ENCODE measurements at places on chromosomes 16 and 17. TPM values are rescaled to one million over a fixed set of nuclear protein-coding genes. Genes with fewer than 3 reads are reported as not detected.
A peak's percentile ranks its signal among the peaks of the same experiment; 100 is the strongest.

- DNase-seq, result no peak
- no peak overlapping the region for H3K4me3 ChIP-seq
- no peaks in the 10 kb centered on the region for H3K36me3 ChIP-seq
- H3K4me1 ChIP-seq, result peaks cover 25% of the 10 kb centered on the region
Observed at GRCh38 chr17:71329310-71330098, 791.3 kb upstream of the SOX9 start.

Gene SLC38A8
- total RNA-seq, result not detected

Gene KRT25
- not detected for total RNA-seq

DNA sequence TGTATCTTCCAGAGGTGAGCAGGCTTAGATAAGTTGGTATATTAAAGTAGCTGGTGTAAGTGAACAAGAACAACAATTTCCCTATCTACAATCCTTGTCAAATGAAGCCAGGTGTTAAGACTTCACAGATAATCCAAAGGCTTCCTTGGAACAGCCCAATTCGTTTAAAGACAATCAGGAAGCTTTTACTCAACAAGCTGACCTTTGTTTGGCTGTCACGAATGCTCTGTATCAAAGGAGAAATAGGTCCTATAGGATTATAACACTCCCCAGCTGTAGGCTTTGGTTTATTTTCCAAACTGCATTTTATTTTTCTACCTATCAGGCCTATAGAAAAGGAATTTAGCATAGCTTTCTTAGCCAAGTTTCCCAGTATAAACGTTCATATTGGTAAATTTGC, 766.5 kb upstream of the GOT2 start:
- no peak overlapping the region for H3K4me3 ChIP-seq
- no peaks in the 10 kb centered on the region for H3K4me1 ChIP-seq
- no peak overlapping the region for H3K27ac ChIP-seq

Gene KRTAP4-1
- not detected for total RNA-seq

Gene TNFSF13
- total RNA-seq, result 3.6 TPM

DNA sequence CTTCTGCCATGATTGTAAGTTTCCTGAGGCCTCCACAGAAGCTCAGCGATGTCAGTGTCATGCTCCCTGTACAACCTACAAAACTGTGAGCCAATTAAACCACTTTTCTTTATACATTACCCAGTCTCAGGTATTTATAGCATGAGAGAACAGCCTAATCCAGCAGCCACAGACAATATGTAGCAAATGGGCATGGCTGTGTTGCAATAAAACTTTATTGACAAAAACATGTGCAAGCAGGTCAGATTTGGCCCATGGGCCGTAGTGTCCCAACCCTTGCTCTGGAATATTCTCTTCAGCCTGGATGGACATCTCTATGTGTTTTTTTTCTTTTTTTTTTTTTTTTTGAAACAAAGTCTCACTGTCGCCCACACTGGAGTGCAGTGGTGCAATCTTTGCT, 60.9 kb upstream of the EEF2KMT start:
- no peaks in the 10 kb centered on the region for H3K27me3 ChIP-seq
- DNase-seq, result no peak

DNA sequence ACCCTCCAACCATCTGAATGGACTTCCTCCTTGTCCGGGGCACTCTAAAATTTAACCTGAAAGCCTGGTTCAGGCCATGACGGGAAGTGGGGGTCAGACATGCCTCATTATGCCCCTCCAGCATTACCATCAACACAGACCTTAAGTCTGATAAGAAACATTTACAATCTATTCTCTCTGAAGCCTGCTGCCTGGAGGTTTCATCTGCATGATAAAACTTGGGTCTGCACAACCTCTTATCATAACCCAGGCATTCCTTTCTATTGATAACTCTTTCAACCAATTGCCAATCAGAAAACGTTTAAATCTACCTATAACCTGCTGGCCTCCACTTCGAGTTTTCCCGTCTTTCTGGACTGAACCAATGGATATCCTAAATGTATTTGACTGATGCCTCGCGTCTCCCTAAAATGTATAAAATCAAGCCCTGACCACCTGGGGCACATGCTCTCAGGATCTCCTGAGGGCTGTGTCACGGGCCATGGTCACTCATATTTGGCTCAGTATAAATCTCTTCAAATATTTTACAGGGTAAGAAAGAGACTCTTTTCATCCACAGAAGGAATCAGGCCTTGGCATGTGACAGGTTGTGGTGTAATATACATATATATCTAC, 45.6 kb downstream of the LYRM1 start:
- no peaks in the 10 kb centered on the region for H3K27me3 ChIP-seq
- no peak for DNase-seq
- no peak overlapping the region for H3K27ac ChIP-seq
- H3K36me3 ChIP-seq, result no peaks in the 10 kb centered on the region

DNA sequence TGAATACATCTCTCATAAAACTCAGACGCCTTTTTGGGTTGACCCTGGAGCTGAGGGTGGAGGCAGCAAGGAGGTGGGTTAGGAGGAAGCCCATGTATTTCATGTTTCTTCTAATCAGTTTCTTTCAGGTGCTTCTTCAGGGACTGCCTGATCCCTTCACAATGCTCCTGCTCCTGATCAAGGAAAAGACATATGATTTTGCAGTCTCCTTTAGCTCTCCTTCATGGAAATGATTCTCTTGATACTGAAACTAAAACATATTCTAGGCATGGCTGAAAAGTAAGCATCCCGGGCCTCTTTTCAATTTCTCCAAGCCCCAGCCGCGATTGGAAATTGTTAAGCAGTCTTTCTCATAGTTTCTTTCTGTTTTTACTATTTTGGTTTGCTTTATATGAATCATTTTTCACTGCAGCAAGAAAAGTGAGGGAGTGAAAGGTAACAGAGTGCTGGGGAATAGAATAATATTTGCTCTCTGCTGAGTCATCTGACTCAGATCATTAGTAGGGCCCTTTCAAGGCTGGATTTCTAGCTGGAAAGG, 730.7 kb downstream of the CDH11 start:
- peak; percentile 72 for DNase-seq
- H3K4me3 ChIP-seq, result peak overlapping the region; percentile 64
- H3K4me1 ChIP-seq, result peaks cover 26% of the 10 kb centered on the region
- H3K27ac ChIP-seq, result peak overlapping the region; percentile 90

GRCh38 chr16:9599415-9600120, 508.1 kb downstream of the HAPSTR1 start:
- DNase-seq, result no peak
- no peaks in the 10 kb centered on the region for H3K4me1 ChIP-seq
- H3K27ac ChIP-seq, result no peak overlapping the region
- no peaks in the 10 kb centered on the region for H3K27me3 ChIP-seq

- no peaks in the 10 kb centered on the region for H3K36me3 ChIP-seq
- DNase-seq, result no peak
- no peak overlapping the region for H3K27ac ChIP-seq
- H3K4me1 ChIP-seq, result no peaks in the 10 kb centered on the region
Observed at GRCh38 chr17:71252436-71252835, 868.4 kb upstream of the SOX9 start.

GRCh38 chr16:71767060-71767900, 41.4 kb downstream of the AP1G1 start:
- H3K27ac ChIP-seq, result no peak overlapping the region
- DNase-seq, result no peak
- peaks cover 14% of the 10 kb centered on the region for H3K4me1 ChIP-seq
- no peaks in the 10 kb centered on the region for H3K27me3 ChIP-seq
- H3K36me3 ChIP-seq, result peaks cover 34% of the 10 kb centered on the region

- no peak overlapping the region for H3K4me3 ChIP-seq
- DNase-seq, result peak; percentile 58
- no peaks in the 10 kb centered on the region for H3K4me1 ChIP-seq
- peaks cover 5% of the 10 kb centered on the region for H3K27me3 ChIP-seq
- no peak overlapping the region for H3K27ac ChIP-seq
Observed at GRCh38 chr17:8894673-8895578, 27.5 kb upstream of the PIK3R6 start.

Gene WFDC1
- total RNA-seq, result 0.15 TPM

- no peak for DNase-seq
- no peaks in the 10 kb centered on the region for H3K27me3 ChIP-seq
- no peaks in the 10 kb centered on the region for H3K36me3 ChIP-seq
- H3K27ac ChIP-seq, result no peak overlapping the region
- H3K4me1 ChIP-seq, result peaks cover 17% of the 10 kb centered on the region
Observed at GRCh38 chr16:3881499-3881990, 1.0 kb upstream of the CREBBP start.

- no peak overlapping the region for H3K4me3 ChIP-seq
- H3K36me3 ChIP-seq, result no peaks in the 10 kb centered on the region
- DNase-seq, result no peak
- H3K4me1 ChIP-seq, result no peaks in the 10 kb centered on the region
- H3K27me3 ChIP-seq, result no peaks in the 10 kb centered on the region
Observed at GRCh38 chr16:31430380-31431052, 2.4 kb upstream of the COX6A2 start.

Gene ADORA2B
- total RNA-seq, result 118 TPM

- H3K4me1 ChIP-seq, result peaks cover 19% of the 10 kb centered on the region
- no peaks in the 10 kb centered on the region for H3K36me3 ChIP-seq
- no peak for DNase-seq
Observed at GRCh38 chr17:65587534-65588180, 26.2 kb upstream of the AXIN2 start.

- H3K4me1 ChIP-seq, result peaks cover 21% of the 10 kb centered on the region
- no peak for DNase-seq
- no peak overlapping the region for H3K27ac ChIP-seq
- no peaks in the 10 kb centered on the region for H3K36me3 ChIP-seq
Observed at GRCh38 chr17:40554646-40555295, 10.5 kb downstream of the CCR7 start.

- H3K4me3 ChIP-seq, result no peak overlapping the region
- H3K36me3 ChIP-seq, result no peaks in the 10 kb centered on the region
- H3K27ac ChIP-seq, result no peak overlapping the region
- DNase-seq, result peak; percentile 52
- H3K27me3 ChIP-seq, result no peaks in the 10 kb centered on the region
Observed at GRCh38 chr16:63361032-63361624, 1324.9 kb upstream of the CDH8 start.

Gene TEX14
- total RNA-seq, result 0.29 TPM

Gene CACNG1
- not detected for total RNA-seq

GRCh38 chr17:81070541-81071246, 35.7 kb downstream of the BAIAP2 start:
- no peaks in the 10 kb centered on the region for H3K36me3 ChIP-seq
- H3K27ac ChIP-seq, result no peak overlapping the region
- no peaks in the 10 kb centered on the region for H3K27me3 ChIP-seq

Gene LGALS3BP
- total RNA-seq, result 72.4 TPM

DNA sequence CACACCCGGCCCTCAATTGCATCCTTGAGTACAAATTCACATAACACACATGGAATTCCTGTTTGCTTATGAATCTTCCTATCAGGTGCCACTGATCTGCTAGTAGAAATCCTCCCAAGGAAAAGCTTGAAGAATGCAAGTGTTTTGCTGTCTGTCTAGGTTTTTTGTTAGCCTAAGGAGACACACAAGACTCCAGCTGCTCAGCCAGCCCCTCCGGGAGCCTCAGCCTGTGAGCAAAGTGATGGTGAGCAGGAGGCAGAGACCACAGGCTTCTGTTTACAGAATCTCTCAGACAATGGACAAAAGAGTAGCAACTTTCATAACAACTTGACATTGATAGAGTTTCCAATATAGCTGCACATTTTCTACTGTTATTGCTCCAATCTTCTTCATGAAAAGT, 18.4 kb upstream of the PRKCA start:
- no peak overlapping the region for H3K27ac ChIP-seq
- DNase-seq, result no peak
- no peak overlapping the region for H3K4me3 ChIP-seq

- DNase-seq, result no peak
- H3K36me3 ChIP-seq, result no peaks in the 10 kb centered on the region
- no peaks in the 10 kb centered on the region for H3K4me1 ChIP-seq
- no peak overlapping the region for H3K27ac ChIP-seq
Observed at GRCh38 chr16:85310868-85311585, 198.8 kb upstream of the CIBAR2 start.

GRCh38 chr16:66832661-66833305, 2.0 kb upstream of the NAE1 start:
- no peak overlapping the region for H3K4me3 ChIP-seq
- no peaks in the 10 kb centered on the region for H3K36me3 ChIP-seq
- no peak overlapping the region for H3K27ac ChIP-seq
- peaks cover 15% of the 10 kb centered on the region for H3K4me1 ChIP-seq
- no peaks in the 10 kb centered on the region for H3K27me3 ChIP-seq

DNA sequence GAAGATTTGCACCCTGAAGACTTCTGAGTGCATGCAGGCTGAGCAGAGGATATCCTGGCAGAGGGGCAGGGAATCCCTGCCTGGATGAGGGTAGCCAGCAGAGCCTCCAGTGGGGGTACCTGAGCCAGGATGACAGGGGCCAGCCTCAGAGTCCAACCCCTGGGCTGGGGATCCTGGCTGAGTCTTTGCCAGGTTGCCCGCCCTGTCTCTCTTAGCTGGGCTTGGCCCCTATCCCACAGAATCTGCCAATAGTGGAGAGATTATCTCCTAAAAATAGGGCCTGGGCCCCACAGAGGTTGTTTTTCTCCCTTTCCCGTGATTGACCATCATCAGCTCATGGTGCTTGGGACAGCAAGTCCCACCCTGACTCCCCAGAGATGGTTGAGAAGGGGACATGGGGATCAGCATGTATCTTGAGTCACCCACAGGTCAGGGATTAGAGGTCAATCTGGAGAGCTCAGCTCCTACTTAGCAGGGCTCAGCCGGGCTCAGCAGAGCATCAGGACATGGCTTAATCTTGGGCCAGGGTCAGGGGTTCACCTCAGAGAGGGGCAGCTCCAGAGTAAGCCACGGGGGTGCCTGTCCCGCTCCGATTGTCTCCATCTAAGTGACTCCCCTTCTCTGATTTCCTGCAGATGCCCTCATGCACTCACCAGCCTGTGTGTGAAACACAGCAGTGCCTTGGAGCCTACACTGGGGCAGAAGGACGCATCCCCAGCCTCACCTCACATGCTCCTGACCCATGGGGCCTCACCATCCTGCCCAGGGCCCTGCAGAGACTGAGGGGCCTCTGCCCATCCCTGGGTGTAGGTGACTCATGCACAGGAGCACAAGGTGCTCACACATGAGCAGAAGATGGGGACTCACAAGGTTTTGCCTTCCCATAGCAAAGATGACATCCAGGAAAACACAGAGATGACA, 11.5 kb downstream of the CDH16 start:
- no peaks in the 10 kb centered on the region for H3K36me3 ChIP-seq
- H3K4me1 ChIP-seq, result no peaks in the 10 kb centered on the region
- DNase-seq, result no peak
- H3K27me3 ChIP-seq, result no peaks in the 10 kb centered on the region

- H3K27me3 ChIP-seq, result no peaks in the 10 kb centered on the region
- no peak overlapping the region for H3K27ac ChIP-seq
- no peak overlapping the region for H3K4me3 ChIP-seq
- peaks cover 17% of the 10 kb centered on the region for H3K36me3 ChIP-seq
- DNase-seq, result no peak
Observed at GRCh38 chr16:46606231-46606630, 14.9 kb downstream of the SHCBP1 start.

Gene PRSS53
- total RNA-seq, result 5.8 TPM

Gene CRHR1
- total RNA-seq, result not detected

Measured in PC-3 (cell line).